ENCODE measurements at places on chromosomes 11 and 22.

- no peak for DNase-seq
Measured at GRCh38 chr22:24540470-24540869, 14.5 kb downstream of the GUCD1 start.

DNA sequence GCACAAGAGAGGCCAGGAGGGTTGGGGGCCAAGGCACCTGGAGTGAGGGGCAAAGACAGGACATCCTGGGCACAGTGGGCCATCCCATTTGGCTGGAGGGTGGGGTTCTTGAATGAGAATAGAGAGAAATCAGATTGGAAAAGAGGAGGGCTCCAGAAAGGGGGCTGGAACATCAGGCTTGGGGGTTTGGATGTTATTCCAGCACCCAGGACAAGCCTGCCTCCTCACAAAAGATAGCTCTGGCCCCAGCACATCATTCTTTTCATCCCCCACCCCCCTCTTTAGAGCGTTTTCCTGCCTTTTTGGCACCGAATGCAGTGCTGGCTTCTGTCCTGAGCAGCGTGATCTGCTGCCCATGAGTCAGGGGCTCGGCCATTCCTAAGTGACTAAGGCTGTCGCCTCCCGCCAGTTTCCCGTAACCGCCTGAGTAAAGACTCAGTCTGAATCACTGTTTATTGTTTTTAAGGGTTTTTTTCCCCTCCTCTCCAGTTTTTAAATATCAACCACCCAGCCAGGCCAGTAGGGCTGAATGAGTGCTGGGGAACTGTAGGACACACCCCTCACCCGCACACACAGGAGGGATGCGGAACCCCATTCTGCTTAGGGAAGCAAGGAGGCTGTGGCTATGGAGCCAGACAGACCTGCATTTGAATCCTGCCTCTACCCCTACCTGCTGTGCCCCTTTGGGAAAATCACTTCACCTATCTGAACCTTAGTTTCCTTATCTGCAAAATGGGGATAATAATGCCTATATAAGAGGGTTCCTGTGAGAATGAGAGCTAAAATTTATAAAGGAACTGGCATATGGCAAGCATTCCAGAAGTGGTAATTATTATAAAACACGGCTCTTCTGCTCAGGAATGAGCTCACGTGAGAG is 32.4 kb upstream of the NAV2 start:
- DNase-seq, result peak; percentile 89

- DNase-seq, result no peak
Measured at GRCh38 chr11:114275280-114275679, 20.9 kb upstream of the NNMT start.

DNA sequence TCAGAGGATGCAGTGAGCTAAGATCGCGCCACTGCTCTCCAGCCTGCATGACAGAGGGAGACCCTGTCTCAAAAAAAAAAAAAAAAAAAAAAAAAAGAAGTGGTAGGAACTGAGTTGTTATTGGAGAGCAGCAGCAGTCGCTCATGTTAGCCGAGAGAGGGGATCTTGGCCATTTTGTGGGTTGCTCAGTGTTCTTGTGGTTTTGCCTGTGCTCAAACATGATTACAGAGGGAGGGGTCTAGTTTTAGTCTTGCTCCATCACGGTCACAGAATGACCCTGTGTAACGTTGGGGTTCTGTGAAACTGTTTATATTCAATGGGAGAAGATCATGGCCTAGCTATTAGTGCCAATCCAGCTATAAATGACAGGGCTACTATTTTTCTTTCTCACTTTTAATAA is 1.9 kb downstream of the DPAGT1 start:
- DNase-seq, result no peak

DNA sequence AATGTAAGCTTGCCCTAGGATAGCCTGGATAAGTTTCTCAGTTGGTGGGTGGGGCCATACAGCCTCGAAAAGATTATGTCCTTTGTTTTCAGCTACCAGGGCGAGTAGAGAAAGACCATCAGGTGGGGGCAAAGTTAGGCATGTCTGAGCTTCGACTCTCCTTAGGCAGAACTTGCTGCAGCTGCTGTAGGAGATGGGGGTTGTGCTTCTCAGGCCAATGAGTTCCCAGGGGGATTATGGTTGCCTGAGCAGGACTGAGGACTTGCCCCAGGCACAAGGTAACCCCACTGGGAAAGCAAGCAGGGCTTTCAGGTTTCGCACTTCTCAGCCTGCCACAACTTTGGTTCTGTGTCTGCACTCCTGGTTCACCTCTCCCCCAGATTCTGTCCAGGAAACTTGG is 173.4 kb upstream of the SESN3 start:
- no peak for DNase-seq

GRCh38 chr11:77418971-77419597 is 54.8 kb downstream of the PAK1 start:
- DNase-seq, result no peak

DNA sequence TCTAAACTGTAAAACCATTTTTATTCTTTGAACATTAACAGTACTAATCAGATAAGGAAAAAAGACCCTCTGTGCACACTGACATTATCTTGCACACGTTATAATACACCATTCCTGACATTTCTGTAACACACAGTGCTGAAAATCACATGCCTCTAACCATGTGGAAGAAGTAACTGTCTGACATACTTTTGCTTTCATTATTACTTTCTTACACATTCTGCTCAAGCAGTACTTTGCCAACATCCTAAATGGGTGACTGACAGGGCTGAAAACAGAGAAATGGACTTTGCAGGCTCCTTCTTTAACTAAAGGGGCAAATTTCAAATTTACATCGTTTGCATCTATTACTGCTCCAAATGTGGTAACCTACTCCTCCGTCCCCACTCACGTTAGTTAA is 22.8 kb upstream of the TP53AIP1 start:
- no peak for DNase-seq

DNA sequence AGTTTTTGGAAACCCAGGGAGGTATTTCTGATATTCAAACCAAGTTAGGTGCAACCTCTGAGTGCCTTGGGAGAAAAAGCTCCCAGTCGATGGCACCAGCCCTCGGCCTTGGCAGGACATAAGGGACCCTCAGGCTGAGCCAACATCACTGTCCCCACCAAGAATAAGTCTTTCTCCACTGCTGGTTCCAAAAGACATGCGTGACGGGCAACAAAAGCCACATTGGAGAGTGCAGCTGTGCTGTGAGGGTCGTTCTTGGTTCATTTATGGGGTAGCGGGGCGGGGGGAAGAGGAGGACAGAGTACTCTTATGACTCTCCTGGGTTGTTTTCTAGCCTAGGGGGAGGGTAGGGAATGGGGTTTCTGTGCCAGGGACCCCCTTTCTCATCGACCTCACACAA is 11.2 kb upstream of the TPCN2 start:
- DNase-seq, result no peak

- no peak for DNase-seq
Measured at GRCh38 chr11:89176938-89177337, 737 bp upstream of the TYR start.

- no peak for DNase-seq
Measured at GRCh38 chr11:90809581-90809980, 586.7 kb upstream of the CHORDC1 start.

DNA sequence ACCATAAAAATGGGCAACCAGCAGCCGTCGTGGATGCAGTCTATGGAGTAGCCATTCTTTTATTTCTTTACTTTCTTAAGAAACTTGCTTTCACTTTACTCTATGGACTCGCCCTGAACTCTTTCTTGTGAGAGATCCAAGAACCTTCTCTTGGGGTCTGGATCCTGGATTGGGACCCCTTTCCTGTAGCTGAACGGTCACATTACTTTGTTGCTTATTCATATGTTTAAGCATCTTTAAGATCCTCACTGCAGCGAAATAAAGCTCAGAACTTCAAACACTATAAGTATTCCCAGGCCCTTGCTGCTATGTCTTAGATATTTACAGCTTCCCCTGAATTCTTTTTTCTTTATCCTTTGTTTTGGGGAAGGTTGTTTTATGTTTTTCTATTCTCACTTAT is 187.8 kb upstream of the DDI1 start:
- DNase-seq, result no peak

DNA sequence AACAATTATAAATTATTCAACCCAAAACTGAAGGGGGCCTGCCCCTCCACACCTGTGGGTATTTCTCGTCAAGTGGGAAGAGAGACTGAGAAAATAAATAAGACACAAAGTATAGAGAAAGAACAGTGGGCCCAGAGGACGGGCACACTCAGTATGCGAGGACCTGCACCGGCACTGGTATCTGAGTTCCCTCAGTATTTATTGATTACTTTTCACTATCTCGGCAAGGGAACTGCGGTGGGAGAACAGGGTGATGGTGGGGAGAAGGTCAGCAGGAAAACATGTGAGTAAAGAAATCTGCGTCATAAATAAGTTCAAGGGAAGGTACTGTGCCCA is 3.2 kb downstream of the C11orf54 start:
- no peak for DNase-seq

GRCh38 chr11:128528294-128528693 is 59.1 kb downstream of the ETS1 start:
- DNase-seq, result no peak

- DNase-seq, result no peak
Measured at GRCh38 chr11:79122759-79123158, 318.1 kb downstream of the TENM4 start.

DNA sequence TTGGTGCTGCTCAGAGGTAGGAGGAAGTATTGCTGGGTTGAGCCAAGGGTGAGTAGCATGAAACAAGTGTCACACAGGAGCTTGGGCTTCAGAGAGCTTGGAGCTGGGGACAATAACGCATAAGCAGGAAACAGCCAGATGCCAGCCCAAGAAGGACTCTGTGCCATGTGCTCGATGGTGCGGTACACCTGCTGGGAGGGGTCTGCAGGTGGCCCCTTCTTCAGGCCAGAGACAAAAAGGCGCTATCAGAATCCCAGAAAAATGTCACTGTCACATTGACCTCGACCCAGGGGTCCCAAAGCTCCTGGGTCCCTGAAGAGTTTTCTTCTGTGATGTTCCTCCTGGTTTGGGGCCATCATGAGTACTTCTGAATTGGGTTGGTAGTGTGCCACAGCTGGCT is 244.4 kb downstream of the TBC1D22A start:
- no peak for DNase-seq

DNA sequence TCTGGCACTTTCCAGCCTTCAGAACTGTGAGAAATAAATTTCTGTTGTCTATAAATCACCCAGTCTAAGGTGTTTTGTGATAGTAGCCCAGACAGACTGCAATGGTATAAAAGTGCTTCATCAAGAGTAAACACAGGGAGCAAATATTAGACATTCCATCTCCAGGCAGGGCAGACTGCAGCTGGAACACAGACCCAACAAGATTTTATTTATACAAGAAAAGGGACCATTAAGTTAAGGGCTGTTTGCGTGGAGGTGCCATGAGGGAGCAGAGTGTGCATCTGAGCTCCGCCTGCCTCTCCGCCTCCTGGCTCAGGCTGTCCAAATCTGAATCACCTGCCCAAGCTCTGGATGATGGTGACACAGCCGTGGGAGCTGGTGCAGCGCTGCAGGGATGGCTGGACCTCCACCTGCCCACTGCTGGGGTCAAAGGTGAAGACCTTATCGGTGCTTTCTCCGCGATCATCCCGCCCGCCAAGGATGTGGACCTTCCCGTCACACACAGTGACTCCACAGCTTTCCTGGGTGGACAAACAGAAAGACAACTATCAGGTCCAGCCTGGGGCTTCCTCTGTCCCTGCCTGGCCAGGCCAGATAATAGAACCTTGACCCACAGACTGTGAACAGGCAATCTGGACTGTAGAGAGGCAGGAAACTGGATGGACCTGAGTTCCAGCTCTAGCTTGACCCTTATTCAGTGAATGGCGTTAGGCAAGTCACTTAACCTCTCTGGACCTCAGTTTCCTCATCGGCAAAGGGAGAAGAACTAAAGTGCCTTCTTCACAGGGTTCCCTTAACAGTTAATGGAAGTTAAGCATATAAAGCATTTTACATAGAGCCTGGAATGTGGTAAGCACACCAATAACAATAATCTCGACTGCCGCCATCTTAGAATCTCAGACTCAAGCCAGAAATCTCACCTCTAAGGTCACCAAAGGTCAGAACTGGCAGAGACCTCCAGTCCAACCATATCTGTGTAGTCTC is 10.5 kb downstream of the KLHL35 start:
- DNase-seq, result no peak

DNA sequence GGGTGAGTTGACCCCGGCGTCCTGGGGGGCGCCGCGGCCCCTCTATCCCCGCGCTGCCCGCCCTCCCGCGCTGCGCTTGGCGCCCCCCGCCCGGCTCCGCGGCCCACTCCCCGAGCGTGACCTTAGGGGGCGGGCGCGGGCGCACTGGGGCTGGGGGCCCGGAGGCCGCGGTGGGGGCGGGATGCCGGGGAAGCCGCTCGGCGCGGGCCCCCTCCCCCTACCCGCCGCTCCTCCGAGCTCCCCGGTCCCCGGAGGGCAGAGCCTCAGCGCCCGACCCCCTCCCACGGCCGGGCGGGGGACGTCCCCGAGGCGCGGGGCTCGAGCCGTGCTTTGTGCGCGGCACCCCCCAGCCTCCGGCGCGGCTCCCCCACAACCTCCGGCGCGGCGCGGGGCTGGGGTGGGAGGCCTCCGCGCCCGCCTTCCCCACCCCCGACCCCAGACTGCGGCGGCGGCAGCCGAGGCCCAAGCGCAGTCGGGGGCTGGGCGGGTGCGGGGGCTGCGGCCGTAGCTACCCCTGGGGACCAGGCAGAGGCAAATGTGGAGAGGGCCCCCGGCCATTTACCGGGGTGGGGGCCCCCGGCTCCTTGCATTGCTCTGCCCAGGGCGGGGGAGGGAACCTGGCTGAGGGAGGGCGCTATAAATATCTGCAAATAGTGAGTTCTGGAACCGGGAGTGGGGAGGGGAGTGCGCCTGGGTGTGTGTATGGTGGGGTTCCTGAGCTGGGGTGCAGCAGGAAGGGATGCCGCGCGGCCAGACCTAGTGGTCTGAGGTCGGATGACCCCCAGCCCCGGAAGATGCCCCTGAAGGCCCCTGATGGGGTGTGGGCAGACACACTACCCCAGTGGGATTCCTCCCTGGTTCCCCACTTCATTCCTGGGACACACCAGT is 988 bp downstream of the MGAT3 start:
- DNase-seq, result no peak

- DNase-seq, result no peak
Measured at GRCh38 chr11:69904974-69905535, 85.8 kb upstream of the FGF3 start.

Measured in AG09319 (cell line).